ENCODE measurements at places on chromosomes 5 and 9.

- no peak for DNase-seq
These were observed 121.7 kb upstream of the FAM120A start for GRCh38 chr9:93329629-93330280.

- peak; percentile 11 for DNase-seq
These were observed 52.0 kb upstream of the DAPK1 start for GRCh38 chr9:87445646-87446045.

GRCh38 chr9:19030899-19031298, 2.1 kb downstream of the SAXO1 start:
- DNase-seq: peak; percentile 36

DNA sequence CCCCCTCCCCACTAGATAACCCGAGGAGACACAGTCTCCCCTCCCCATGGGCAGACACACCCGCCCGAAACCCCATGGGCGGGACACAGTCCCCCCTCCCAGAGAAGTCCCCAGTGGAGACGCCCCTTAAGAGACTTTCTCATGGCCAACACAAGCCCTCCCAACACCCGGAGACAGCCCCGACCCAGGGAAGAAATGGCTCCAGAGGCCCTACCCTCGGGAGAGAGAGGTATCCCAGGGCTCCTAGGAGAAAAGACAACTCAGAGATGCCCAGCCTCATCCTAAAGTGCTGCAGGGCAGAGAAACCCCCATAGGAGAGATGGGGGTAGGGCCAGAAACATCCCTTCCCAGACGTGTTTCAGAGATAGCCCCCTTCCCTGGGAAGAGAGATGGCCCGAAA, 27.4 kb downstream of the PCDH1 start:
- no peak for DNase-seq

GRCh38 chr5:138649775-138650174, 74.6 kb upstream of the HSPA9 start:
- no peak for DNase-seq
